Smooth muscle cell of trachea (primary cell): ENCODE measurements at places on chromosomes 5 and 9. TPM values are rescaled to one million over a fixed set of nuclear protein-coding genes. Genes with fewer than 3 reads are reported as not detected.

CXXC5 gene
- 57.9 and 140 TPM in 2 replicates for total RNA-seq

PCDHGB3 gene
- total RNA-seq: 7.1 and 9.4 TPM in 2 replicates

ZNF618 gene
- total RNA-seq: 10.4 and 12.9 TPM in 2 replicates

TICAM2 gene
- total RNA-seq: 7.6 and 11.8 TPM in 2 replicates

DNAJA1 gene
- total RNA-seq: 94.6 and 102 TPM in 2 replicates

MYOT gene
- not detected in 2 replicates for total RNA-seq
